ENCODE measurements at places on chromosomes 3 and 15. TPM values are rescaled to one million over a fixed set of nuclear protein-coding genes. Genes with fewer than 3 reads are reported as not detected.

The COL6A5 gene
- not detected for total RNA-seq

The FAM107A gene
- 7.0 TPM for total RNA-seq

The GRM2 gene
- total RNA-seq, result 1.6 TPM

The RARRES1 gene
- 13.9 TPM for total RNA-seq

The FSIP1 gene
- 0.97 TPM for total RNA-seq

The SLC28A1 gene
- total RNA-seq, result not detected

The RAB6B gene
- 0.81 TPM for total RNA-seq
